CD8-positive, alpha-beta memory T cell (primary cell): ENCODE measurements at places on chromosomes 2 and 18. TPM values are rescaled to one million over a fixed set of nuclear protein-coding genes. Genes with fewer than 3 reads are reported as not detected.

Gene OR6B2
- not detected for total RNA-seq

Gene IWS1
- total RNA-seq, result 49.9 TPM

Gene ORC4
- total RNA-seq, result 34.8 TPM

- DNase-seq, result no peak
These were observed 38.0 kb upstream of the HPCAL1 start for GRCh38 chr2:10264506-10265328.

GRCh38 chr2:132671151-132671835 is 1.3 kb upstream of the LYPD1 start:
- DNase-seq, result no peak

DNA sequence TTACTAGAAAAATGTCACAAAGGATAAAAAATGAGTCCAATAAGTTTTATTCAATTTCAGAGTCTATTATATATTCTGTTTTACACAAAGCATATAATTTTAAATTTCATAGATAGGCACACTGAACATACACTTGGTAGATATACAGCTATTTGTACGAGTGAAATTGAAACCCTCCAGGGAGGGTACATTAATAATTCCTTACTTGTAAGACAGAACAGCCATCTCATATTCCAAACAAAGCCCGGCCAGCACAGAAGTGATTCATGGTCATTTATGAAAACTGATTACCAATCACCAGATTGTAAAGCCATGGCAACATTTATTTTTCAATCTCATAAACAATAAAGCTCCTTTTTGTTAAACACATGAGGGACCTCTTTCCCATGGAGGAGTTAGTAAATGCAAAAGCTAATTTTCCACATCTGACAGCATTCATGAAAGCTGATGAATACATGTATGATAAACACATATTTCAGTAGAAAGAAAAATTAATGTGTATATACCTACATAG is 190.6 kb downstream of the TDRD15 start:
- no peak for DNase-seq

- no peak for DNase-seq
These were observed 29.8 kb upstream of the TNS1 start for GRCh38 chr2:218032336-218033171.

GRCh38 chr2:170680172-170680941 is 34.8 kb upstream of the SP5 start:
- DNase-seq, result no peak

DNA sequence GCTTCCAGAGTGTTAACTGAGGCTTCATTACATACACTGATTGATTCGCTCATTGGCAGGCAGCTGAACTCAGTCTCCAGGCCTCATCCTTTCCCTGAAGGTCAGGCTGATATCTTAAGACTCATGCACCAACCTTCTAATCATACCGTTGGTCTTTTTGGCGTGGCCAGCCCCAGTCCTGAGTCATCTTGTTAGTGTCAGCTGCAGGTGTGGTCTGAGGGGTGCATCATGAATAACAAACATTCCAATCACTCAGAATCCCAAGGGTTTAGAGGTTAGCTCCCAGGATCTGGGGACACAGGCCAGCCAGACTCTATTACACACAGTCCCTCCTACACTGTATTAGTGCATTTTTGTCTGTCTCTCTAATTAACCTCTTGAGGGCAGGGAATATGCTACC is 271.5 kb downstream of the HRH4 start:
- no peak for DNase-seq

GRCh38 chr2:187528042-187528441 is 26.2 kb downstream of the TFPI start:
- no peak for DNase-seq

DNA sequence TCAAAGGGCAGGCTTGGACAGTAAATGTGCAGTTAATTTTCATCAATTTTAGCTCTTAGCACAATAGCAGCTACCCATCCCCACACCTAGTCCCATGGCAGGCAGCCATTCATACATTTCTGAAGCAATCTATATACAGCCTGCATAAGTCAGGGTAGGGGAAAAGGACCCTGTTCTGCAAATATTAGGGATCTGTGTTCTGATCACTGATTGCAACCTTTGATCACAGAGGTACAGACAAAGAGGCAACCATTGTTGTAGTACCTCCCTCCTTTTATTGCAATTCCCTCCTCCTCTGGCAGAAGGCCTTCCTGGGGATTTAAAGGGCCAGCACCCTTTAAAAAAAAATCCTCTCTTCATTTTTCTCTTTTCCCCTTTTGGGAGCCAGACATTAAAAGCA is 58.3 kb downstream of the KANSL1L start:
- no peak for DNase-seq

GRCh38 chr2:219155054-219155644 is 5.5 kb downstream of the NHEJ1 start:
- DNase-seq, result peak; percentile 55

GRCh38 chr2:119853777-119854399 is 94.2 kb downstream of the PTPN4 start:
- no peak for DNase-seq

DNA sequence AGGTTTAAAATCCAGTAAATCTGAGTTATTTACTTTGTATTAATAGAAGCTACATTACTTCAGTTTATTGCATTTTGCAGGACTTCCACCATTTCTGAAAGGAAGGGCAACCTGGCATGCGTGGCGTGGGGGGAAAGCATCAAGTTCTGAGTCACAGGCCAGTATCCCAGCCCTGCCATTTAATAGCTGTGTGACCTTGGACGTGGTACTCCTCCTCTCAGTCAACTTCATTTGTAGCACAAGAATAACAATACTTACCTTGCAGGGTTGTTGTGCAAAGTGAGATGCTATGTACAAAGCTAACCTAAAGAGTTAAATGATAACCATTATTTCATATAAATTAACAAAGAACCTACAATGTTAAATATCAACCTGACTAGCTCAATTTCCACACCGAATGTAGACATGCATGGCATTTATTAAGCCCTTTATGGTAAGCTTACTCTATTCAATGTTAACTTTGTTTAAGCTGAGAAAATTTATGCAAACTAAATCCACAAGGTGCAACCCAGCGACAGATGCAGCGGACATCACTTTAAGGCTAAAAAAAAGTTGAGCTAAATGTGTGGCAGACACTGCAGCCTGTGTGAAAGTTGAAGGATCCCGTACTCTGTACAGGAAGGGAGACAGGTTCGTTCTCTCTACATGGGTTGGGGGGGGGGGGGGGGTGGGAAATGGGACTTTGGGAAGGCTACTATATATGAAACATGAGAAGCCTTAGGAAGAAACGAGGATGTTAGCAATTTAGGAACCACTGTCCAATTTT is 17.2 kb upstream of the STPG4 start:
- no peak for DNase-seq

GRCh38 chr18:2515908-2516625 is 55.2 kb downstream of the METTL4 start:
- DNase-seq, result no peak
